Pancreas (tissue), 10 donors: ENCODE measurements at places on chromosomes 7 and 10. TPM values are rescaled to one million over a fixed set of nuclear protein-coding genes. Genes with fewer than 3 reads are reported as not detected.

Gene SND1
- total RNA-seq: 288 TPM

Gene GPR26
- total RNA-seq: not detected

DNA sequence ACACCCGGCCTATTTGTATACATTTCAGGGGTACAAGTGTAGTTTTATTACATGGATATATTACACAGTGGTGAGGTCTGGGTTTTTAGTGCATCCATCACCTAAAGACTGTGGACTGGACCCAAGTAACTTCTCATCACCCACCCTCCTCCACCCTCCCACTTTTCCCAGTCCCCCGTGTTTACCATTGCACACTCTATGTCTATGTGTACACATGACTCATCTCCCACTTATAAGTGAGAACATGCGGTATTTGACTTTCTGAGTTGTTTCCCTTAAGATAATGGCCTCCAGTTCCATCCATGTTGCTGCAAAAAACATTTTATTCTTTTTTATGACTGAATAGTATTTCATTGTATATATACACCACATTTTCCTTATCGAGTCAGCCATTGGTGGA, 98.9 kb upstream of the WAC start:
- no peak for DNase-seq

DNA sequence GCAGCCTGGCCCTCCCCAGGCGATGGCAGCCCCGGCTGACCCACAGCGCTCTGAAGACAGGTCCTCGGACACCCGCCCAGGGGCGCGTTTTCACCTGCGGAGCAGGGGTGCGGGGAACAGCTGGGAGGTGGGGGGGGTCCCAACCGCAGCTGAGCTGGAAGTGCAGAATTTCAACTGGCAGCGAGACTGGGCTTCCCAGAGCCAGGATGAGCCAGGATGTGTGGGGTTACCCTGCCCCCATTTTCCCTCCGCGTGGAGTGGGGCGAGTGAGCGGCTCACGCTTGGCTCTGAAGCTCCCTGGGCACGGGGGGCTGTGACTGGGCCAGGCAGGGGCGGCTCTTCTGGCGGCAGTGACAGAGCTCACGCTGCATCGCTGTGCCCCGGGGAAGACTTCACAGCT, 70.2 kb downstream of the DNAJB6 start:
- no peak for DNase-seq

DNA sequence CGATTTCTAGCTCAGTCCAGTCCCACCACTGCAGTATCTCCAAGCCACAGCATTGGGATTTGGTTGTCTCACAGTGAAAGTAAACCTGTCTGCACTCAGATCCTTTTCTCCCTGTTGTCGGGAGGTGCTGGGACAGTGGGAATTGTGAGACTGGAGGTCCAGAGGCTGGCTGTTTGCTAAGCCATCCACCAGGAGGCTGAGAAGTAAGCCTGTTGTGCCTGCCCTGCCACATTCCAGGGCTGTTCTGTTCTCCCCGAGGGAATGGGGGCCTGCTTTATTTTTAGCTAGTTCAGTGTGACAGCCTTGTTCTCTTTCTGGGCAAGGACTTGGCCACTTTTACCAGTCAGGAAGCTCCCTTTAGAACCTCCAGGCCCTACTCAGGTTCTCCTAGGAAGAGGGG, 54.9 kb downstream of the HK1 start:
- no peak for DNase-seq

GRCh38 chr10:130454543-130455000, 318.4 kb downstream of the GLRX3 start:
- DNase-seq: no peak

- peak; percentile 16 for DNase-seq
These were observed 1.1 kb downstream of the BAZ1B start for GRCh38 chr7:73520673-73521635.
